Dermis blood vessel endothelial cell (primary cell): ENCODE measurements at places on chromosomes 2 and 18. TPM values are rescaled to one million over a fixed set of nuclear protein-coding genes. Genes with fewer than 3 reads are reported as not detected.

The CRYBA2 gene
- not detected in 2 replicates for total RNA-seq

The HNMT gene
- total RNA-seq: 1.4 and 5.6 TPM in 2 replicates

The HJURP gene
- total RNA-seq: 10.4 and 19.8 TPM in 2 replicates

The SPR gene
- 51.7 and 52.4 TPM in 2 replicates for total RNA-seq

The COLEC11 gene
- total RNA-seq: 0.79 and 0.85 TPM in 2 replicates

The ACADL gene
- under 0.01 and 0.19 TPM in 2 replicates for total RNA-seq

The MAT2A gene
- 64.3 and 89.6 TPM in 2 replicates for total RNA-seq

GRCh38 chr2:110903548-110903947 lies 171.2 kb downstream of the ACOXL start:
- no peak for DNase-seq

DNA sequence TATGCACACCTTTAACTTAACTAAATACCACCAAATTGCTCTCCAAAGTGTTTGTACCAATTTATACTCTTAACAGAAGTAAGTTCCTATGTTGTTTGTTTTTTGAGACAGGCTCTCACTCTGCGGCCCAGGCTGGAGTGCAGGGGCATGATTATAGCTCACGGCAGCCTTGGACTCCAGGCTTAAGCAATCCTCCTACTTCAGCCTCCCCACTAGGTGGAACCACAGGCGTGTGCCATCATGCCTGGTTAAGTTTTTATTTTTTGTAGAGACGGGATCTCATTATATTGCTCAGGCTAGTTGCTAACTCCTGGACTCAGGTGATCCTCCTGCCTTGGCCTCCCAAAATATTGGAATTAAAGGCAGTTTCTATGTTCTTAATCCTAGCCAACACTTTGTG lies 13.1 kb upstream of the NAB1 start:
- no peak for DNase-seq

DNA sequence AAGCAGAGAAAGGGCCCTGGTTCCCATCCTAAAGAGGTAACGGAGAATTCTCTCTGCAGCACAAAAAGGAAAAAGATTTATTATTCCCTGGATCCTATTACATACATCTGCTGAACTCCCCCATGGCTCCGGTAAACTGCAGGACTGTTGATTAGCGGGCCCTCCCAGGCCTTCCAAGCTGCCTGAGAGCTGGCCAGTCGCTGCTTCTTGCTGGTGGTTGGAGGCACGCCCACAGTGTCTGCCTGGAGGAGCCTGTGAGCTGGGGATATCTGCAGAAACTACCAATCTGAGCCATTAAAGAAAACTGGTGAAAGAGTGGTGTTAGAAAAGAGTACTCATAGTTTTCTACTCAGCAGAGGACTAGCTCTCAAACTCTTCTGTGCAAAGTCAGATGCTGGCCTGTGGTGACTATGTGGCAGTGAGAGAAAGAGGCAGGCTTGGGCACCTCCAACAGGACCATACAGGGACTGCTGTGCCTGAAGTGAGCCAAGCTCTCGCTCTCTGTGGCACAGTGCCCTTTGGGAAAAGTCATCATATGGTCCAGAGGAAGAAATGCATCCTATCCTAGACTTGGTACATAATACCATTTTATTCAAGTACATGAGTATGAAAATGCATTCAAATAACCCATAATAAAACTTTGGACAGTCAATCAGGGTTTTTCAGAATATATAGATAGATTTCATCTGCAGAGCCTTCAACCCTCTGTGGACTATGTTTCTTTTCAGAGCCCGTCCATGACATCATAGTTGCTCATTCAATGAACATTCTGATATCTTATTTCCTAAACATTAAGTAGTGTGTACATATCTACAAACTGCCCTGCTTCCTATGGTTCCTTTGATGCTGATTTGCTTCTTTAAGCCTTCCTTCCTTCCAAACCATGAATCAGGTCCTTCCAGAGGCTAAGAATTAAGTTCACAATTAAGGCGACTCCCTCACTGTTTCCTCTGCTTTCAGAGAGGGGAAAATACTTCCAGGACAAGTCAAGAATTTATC lies 242.0 kb upstream of the LYPD1 start:
- DNase-seq: no peak

DNA sequence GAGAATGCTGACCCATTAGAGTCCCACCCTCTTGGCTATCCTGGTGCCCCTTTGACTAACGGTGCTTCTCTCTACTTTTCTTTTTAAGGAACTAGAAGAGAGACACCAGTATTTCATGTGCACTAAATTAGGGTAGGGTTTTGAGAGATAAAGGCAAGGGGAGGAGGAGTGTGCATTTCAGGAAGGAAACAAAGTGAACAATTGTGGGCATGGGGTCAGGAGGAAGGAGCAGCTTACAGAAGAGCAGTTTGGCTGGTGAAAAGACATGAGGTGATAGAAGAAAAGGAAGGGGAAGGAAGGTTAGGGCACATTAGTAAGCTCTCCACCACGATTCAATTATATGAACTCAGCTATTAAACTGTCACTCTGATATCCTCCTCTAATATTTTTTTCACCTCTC lies 105.8 kb upstream of the CTAGE1 start:
- DNase-seq: no peak

DNA sequence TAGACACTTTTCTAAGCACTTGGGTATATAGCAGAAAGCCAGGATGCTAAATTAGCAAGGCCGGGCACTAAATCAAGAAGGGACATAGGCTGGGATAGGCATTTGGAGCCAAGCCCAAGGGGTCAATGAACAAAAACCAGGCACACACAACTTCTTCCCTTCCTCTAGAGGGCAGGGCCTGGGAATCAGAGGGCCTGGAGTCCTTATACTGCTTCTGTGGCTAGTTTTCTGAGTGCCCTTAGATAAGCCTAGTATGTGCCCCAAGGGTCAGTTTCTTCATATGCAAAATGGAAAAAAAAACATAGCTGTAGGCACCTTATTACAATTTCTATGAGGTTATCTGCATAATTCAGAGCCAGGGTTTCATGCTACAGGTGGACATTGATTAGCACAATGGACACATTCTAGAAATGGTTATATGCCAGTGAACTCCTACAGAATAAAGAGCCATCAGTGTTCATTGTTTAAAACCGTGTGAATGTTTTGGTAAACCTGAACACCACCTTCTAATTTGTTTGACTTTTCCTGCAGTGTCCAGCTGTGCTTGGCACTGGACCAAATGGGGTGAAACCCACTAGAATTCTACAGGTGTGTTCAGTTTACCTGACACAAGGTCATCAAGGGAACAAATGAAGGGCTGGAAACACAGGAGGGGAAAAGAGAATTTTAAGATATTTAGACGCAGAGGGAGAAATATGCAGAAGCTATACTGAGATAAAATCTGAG lies 49.6 kb downstream of the PAX8 start:
- no peak for DNase-seq

DNA sequence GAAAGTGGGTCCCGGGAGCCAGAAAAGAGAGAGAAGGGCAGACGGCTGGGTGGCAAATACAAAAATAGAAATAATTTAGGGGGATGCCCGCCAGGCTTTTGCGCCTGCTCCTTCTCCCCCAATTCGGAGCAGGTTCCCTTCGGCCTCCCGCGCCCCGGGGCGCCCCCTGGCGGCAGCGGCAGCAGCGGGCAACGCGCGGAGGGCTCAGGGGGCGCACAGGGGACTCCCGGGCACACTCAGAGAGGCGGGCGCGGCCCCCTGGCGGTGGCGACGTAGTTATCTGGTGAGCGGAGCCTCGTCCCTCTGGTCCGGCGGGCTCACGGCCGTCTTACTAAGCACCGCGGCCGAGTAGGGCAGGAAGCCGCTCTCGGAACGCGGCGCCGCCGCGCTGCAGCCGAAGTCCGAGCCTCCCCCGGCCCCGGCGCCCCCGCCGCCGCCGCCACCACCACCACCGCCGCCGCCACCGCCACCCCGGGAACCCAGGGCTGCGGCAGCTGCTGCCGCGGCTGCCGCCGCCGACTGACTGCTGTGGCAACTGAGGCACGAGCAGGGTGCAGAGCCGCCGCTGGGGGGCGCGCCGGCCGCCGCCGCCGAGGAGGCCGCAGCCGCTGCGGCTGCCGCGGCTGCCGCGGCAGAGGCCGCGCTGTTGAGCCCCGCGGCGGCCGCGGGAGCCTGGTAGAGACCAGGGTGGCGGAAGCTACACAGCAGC lies 3.8 kb downstream of the EVX2 start:
- peak; percentile 66 for DNase-seq

DNA sequence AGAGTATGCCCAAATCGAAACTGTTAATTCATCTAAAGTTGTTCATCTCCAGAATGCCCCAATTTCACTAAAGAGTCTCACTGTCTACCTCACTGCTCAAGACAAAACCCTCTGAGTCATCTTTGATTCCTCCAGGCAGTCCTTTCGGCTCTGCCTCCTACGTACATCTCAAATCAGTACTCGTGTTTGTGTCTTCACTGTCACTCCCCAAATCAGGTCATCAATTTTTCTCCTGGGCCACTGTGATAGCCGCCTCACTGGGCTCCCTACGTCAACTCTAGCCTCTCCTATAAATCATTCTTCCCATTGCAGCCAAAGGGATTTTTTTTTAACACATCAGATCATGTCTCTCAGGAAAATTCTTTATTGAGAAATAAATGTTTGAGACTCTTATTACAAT lies 42.1 kb upstream of the TTC39C start:
- no peak for DNase-seq

DNA sequence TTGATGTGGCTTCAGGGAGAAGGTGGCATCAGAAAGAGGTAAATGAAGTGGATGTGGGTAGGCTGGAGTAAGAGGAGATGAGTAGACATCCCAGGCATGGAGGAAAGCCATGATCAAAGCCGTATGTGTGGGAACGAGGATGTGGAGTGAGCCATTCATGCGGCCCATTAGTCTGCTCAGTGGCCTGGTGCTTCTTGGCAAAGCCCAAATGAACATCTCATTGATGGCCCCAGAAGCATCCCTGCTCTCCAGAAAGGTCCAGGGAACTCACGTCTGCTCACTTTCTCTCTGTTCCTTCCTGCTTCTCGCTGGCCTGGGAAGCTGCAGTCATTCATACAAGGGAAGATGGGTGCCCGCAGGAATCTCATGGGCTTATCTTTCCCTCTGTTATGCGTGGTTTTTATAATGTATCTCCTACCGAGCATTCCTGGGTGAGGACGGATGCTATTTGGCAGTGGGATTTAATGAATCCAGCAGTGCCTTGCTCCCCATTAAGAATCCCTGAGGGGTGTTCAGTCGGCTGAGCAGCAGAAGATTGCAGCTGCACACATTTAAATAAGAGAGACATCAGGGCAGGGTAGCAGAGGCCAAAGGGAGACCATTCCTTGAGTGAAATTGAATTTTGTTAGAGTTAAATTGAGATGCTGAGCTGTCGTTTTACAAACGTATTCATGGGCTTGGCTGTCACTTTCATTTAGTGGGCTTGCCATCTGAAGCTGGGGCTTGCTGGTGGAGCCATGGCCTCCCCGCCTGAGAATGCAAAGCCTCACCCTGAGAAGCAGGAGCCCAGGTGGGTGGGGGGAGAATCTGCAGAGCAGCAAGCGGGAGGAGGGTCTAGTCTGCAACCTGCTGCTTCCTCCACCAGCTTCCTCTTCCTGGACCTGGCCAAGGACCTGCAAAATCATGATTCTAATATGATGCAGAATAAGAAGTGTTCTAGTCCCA lies 64.5 kb downstream of the LYPD1 start:
- DNase-seq: no peak

GRCh38 chr2:223681125-223681524 lies 79.0 kb upstream of the SCG2 start:
- DNase-seq: no peak

DNA sequence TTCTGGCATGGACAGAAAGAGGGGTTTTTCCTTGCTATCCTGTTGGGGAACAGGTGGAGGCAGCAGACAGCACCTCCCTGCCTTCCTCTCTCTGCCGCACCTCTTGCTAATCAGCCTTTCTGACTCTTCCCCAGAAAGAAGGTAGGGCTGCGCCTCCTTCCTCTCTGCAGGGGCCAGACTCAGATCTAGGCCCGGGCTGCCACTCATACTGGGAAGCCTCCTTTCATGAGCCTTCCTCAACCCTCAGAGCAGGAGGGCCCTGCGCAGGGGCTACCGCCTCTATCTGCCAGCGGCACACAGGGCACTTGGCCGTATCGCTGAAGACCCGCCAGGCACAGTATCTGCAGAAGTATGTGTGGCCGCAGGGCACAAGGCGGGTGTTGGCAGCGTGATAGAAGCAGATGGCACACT lies 7.1 kb downstream of the NEURL3 start:
- no peak for DNase-seq

DNA sequence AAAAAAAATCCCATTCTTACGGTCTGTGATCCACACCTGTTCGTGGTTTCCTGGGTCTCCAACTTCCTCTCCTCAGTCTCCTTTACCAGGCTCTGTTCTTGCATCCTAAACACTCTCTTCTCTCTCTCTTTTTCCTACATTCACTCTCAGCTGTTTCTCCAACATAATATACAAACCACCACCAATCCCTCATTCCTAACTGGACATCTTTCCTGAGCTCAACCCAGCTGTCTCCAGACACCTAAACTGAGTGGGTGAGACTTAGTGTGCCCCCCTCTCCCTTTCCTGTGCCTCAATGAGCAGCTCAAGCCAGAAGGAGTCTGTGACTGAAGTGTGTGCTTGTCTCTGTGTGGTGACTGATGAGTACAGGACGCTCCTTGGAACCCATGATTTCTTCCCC lies 59.4 kb downstream of the LIPG start:
- no peak for DNase-seq

- DNase-seq: no peak
Observed at GRCh38 chr18:46253498-46253897, 149.3 kb downstream of the HAUS1 start.

- no peak for DNase-seq
Observed at GRCh38 chr18:21452276-21452780, 148.2 kb downstream of the ESCO1 start.

- peak; percentile 55 for DNase-seq
Observed at GRCh38 chr2:160427629-160428404, 65.8 kb downstream of the RBMS1 start.

- no peak for DNase-seq
Observed at GRCh38 chr2:61640406-61640805, 102.2 kb upstream of the XPO1 start.

GRCh38 chr18:24491927-24492834 lies 31.7 kb downstream of the HRH4 start:
- no peak for DNase-seq

DNA sequence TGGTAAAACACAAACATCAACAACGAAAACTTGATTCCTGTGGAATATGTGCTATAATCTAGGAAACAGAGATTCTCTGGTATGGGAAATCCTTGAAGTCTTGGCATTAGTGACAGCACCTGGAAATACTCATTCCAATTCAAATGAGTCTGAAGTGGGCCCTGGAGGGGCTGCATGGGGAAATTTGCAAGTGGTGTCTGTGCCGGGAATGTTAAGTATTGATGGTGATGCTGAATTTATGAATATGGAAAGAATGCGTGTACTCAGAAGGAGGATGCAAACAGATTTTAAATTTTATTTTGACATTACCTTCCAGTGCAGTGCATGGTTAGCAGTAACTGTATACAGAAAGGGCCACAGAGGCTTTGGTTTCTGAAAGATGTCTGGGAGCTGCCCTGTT lies 37.2 kb downstream of the PTPRM start:
- no peak for DNase-seq
